Activated T-cell treated with anti-CD3 and anti-CD28 coated beads for 24 hours (primary cell): ENCODE measurements at places on chromosomes 2 and 18.

- no peak for DNase-seq
Observed at GRCh38 chr2:15154297-15154696, 406.8 kb downstream of the NBAS start.

DNA sequence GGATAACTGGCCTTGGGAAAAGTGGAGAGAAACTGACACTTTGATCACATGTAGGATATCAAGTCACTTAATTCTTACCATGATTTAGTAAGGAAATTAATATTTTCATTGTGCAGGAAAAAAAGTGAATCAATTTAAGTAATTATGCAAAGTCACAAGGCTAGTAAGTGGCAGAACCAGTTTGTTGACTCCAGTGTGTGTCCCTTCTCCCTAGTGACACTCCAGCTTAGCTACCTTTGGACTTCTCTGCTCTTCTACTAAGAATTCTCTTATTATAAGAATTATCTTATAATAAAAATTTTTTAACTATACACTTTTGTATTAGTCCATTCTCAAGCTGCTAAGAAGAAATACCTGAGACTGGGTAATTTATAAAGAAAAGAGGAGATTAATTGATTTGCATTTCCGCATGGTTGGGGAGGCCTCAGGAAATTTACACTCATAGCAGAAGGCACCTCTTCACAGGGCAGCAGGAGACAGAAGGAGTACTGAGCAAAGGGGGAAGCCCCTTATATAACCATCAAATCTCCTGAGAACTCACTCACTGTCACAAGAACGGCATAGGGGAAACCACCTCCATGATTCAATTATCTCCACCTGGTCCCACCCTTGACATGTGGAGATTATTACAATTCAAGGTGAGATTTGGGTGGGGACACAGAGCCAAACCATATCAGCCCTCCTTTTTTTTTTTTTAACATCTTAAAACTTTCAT lies 13.6 kb downstream of the COL4A4 start:
- DNase-seq, result no peak

DNA sequence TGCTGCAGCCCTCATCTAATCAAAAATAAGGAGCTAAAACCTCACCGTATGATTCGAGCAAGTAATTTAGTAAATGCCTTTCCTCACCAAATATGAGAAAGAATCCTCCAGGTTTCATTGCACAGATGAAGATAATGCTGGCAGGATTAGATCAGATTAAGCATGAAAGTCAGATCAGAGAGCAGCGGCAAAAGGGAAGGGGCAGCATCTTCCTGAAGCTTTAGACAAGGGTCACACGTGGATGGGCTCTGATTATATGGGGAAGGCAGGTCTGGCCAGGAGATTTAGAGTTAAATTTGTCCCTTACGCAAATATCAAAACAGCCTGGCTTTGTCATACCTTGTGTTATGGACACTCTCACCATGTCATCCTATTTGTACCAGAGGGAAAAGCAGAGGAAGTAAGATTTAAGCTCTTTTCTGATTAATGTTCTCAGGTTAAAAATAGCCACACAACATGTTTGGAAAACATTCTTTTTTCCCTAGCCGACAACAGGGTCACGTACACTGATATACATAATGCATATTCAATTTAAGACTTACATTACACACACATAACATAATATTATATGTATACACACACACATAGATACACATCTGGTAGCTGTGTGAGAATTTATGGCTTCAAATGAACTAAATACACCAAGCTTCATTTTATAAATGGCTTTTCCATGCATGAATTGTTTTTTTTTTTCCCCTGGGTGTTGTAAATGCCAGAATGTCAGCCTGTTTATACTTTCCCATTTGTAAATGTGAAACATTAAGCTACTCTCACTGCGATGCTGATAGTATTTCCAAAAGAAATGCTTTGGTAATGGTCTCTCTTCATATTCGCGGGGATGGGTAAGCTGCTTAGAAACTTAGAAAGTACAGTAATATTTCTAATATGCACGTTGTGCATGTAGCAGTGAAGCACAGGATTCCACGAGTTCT lies 196.3 kb upstream of the SIX3 start:
- DNase-seq, result no peak

DNA sequence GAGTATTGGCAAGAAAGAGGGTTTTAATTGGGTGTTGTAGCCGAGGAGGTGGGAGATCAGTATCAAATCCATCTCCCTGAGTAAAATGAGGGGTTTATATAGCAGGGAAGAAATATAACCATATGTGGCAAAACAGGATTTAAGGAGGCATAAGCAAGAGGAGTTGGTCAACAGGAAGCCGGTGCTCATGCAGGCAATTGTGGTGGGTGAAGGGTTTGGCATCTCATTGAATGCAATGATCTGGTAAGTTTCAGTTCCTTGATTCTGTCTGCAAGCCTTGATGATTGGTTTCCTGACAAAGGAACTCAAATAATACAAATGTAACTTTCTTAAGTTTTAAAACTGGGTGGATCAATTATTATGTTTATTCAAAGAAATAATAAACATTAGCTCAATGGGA lies 564.4 kb upstream of the LINC00305 start:
- no peak for DNase-seq

DNA sequence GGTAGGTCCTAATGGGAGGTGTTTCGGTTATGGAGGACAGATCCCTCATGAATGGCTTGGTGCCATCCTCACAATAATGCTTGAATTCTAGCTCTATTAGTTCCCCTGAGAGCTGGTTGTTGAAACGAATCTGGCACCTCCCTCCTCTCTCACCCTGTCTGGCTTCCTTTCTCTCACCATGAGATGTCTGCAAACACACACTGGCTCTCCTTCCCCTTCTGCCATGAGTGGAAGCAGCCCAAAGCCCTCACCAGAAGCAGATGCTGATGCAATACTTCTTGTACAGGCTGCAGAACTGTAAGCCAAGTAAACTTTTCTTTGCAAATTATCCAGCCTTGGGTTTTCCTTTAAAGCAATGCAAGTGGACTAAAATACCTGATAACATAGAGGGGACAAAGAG lies 86.6 kb downstream of the RND3 start:
- DNase-seq, result no peak

- no peak for DNase-seq
Observed at GRCh38 chr2:70790136-70790828, at the start of gene FIGLA. Gene FIGLA, minus strand, starts transcription at chr2:70790643. Its CDS starts 5 bp downstream, at chr2:70790638.

GRCh38 chr2:218813771-218814460 lies 17.7 kb downstream of the PRKAG3 start:
- DNase-seq, result no peak

DNA sequence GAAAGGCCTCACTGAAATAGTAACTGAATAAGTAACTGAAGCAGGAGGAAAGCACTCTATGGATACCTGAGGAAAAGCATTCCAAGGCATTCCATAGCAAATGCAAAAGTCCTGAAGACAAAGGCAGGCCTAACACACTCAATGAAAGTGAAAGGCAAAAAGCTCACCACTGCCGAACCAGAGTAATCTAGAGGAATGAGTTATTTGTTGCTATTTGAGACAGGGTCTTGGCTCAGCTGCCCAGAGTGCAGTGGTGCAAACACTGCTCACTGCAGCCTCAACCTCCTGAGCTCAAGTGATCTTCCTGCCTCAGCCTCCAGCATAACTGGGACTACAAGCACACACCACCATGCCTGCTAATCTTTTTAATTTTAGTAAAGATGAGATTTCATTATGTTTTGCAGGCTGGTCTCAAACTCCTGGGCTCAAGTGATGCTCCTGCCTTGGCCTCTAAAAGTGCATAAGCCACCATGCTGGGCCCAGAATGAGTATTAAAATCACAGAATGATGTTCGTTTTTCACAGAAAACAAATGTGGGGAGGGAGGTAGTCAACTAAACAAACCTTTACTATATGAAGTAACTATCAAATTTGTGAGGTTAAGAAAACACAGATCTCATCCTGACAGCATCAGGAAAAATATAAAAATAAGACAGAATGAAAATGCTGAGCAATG lies 17.9 kb downstream of the PIAS2 start:
- no peak for DNase-seq

GRCh38 chr2:173749315-173749714 lies 215.9 kb downstream of the SP3 start:
- no peak for DNase-seq

DNA sequence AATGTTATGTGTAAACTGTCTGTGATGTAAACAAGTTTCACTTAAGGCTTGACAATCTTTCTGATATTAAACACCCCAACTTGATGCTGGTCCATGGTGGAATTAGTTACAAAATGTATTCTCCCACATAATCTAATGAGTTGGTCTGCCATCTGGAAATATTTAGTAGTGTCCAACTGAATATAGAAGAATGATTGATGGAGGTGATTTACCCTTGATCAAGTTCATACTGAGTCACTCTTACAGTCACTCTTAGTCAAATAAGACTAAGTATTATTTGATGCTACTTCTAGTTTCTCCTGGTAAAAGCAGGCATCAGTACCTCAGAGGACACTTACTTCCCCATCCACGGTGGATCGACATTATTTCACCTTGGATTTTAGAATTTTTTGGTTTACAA lies 198.1 kb downstream of the SATB2 start:
- DNase-seq, result no peak

- no peak for DNase-seq
Observed at GRCh38 chr2:212970132-212970531, 181.3 kb downstream of the IKZF2 start.

DNA sequence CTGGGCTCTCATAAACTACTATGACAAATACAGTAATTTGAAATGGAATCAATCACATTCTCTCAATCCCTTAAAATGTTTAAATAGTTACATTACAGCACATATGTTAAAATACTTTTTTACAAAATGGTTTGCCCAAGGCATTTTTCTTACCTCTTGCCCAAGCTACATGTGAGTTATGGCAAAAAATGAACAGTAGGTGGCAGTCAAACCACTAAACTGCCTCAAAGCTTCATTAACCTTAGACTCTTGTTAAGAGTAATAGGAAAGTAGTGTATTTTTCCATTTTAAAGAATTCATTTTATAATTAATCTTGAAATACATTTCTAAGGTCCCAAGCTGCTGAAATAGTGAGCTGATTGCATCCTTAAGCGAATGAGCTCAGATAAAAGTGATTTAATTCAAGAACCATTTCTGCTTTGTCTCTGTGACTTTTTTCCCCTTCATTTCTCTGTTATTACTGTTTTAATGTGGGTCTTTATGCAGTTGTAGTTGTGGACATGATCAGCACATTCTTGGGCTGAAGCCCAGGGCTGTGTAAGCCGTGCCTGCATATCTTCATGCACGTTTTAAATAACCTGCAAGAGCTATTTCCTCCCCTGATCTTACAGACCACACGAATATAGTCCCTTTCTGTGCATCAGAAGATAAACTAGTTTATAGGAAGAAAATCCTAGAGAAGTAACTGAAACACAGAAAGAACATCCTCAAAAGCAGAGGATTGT lies 311.8 kb downstream of the LNPK start:
- DNase-seq, result peak; percentile 20

DNA sequence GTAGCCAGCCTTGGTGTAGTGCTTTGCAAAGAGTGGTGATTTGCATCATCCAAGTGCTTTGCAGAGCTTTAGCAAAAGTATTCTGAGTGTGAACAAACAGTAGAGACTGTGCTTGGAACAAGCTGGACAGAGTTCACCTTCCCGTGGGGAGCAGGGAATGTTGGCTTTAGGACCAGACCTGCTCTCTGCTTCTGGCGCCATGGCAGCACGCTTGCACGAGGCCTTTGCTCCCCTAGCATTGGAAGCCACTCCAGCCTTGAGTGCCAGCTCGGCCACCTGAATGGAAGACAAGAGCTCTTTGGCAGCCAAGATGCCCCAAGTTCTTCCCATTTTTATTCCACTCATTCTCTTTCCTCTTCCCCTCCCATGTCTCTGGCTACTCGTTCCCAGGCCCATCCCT lies 250.8 kb upstream of the OSR1 start:
- DNase-seq, result no peak
